Colonic mucosa (tissue), 4 donors: ENCODE measurements at places on chromosomes 2 and 18. TPM values are rescaled to one million over a fixed set of nuclear protein-coding genes. Genes with fewer than 3 reads are reported as not detected.

- no peaks in the 10 kb centered on the region for H3K27me3 ChIP-seq
- no peak overlapping the region for H3K4me3 ChIP-seq
- no peaks in the 10 kb centered on the region for H3K36me3 ChIP-seq
- no peak overlapping the region for H3K27ac ChIP-seq
Observed at GRCh38 chr18:31261792-31262582, 56.0 kb upstream of the DSG1 start.

GRCh38 chr2:107012714-107013306, 126.8 kb upstream of the ST6GAL2 start:
- H3K4me1 ChIP-seq, result no peaks in the 10 kb centered on the region
- no peak overlapping the region for H3K4me3 ChIP-seq
- DNase-seq, result no peak
- no peak overlapping the region for H3K27ac ChIP-seq
- H3K36me3 ChIP-seq, result no peaks in the 10 kb centered on the region

The ABCG5 gene
- total RNA-seq, result 0.29 TPM

The TMEM237 gene
- 4.5 TPM for total RNA-seq

The CD207 gene
- total RNA-seq, result 0.21 TPM

GRCh38 chr2:61109291-61109690, 43.6 kb downstream of the SANBR start:
- no peak overlapping the region for H3K4me3 ChIP-seq
- H3K27ac ChIP-seq, result no peak overlapping the region
- no peaks in the 10 kb centered on the region for H3K4me1 ChIP-seq
- no peaks in the 10 kb centered on the region for H3K36me3 ChIP-seq
- H3K27me3 ChIP-seq, result no peaks in the 10 kb centered on the region

GRCh38 chr2:75482398-75482797, 78.3 kb downstream of the EVA1A start:
- H3K4me3 ChIP-seq, result no peak overlapping the region
- no peak for DNase-seq
- no peaks in the 10 kb centered on the region for H3K27me3 ChIP-seq
- H3K4me1 ChIP-seq, result no peaks in the 10 kb centered on the region

DNA sequence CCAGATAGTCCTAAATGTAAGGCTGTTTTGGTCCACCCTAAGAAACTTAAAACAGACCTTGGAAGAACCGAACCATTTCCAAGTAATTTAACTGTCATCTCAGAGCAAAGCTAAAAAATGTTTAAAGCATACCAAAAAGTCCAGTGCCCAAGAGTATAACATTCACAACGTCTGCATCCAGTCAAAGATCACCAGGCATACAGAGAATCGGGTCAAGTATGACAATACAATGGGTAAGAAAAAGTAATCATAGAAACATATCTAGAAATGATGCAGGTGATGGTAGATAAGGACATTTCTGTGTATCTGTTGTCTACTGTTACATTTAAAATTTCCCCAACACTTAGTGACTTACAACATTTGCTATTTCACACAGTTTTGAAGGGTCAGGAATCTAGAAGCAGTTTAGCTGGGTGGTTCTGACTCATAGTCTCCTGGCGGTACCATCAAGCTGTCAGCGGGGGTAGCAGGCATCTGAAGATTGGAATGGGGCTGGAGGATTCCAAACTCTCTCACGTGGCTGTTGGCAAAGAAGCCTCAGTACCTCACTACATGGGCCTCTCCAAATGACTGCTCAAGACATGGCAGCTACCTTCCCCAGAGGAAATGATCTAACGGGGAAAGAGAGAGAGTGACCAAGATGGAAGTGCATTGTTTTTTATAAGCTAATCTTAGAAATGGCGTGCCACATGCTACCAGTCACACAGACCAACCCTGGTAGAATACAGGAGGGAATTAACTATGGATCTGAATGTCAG, 36.6 kb upstream of the DYNC2LI1 start:
- H3K27me3 ChIP-seq, result no peaks in the 10 kb centered on the region
- H3K27ac ChIP-seq, result no peak overlapping the region
- H3K36me3 ChIP-seq, result no peaks in the 10 kb centered on the region
- H3K4me1 ChIP-seq, result no peaks in the 10 kb centered on the region
- no peak for DNase-seq
